ENCODE measurements at places on chromosomes 3 and 15. TPM values are rescaled to one million over a fixed set of nuclear protein-coding genes. Genes with fewer than 3 reads are reported as not detected.

ISLR gene
- 157 TPM for total RNA-seq

ILDR1 gene
- total RNA-seq: not detected

DNAH12 gene
- under 0.01 TPM for total RNA-seq

BOC gene
- total RNA-seq: 8.7 TPM

PAK6 gene
- total RNA-seq: not detected

ZNF592 gene
- 3.1 TPM for total RNA-seq

MST1 gene
- total RNA-seq: 6.0 TPM

ATP10A gene
- 10.4 TPM for total RNA-seq

SERINC4 gene
- total RNA-seq: 0.09 TPM

ADCY5 gene
- 0.46 TPM for total RNA-seq

PARP15 gene
- total RNA-seq: 0.14 TPM

MKRN3 gene
- total RNA-seq: 1.4 TPM

RBPMS2 gene
- not detected for total RNA-seq

SAMD7 gene
- total RNA-seq: not detected

IL17RD gene
- 1.1 TPM for total RNA-seq

ABI3BP gene
- total RNA-seq: 1.3 TPM

BCHE gene
- total RNA-seq: 0.28 TPM

DPPA2 gene
- not detected for total RNA-seq

CCDC174 gene
- total RNA-seq: 8.1 TPM

GOLGA8R gene
- total RNA-seq: 2.1 TPM

ZMYND10 gene
- 0.28 TPM for total RNA-seq

ATP13A5 gene
- total RNA-seq: not detected

PIERCE2 gene
- 1.8 TPM for total RNA-seq

LYSMD2 gene
- 5.3 TPM for total RNA-seq

NPAP1 gene
- total RNA-seq: not detected

ZWILCH gene
- 4.1 TPM for total RNA-seq

ARNT2 gene
- 7.0 TPM for total RNA-seq

PLA2G4E gene
- not detected for total RNA-seq

SV2B gene
- under 0.01 TPM for total RNA-seq

TP53BP1 gene
- total RNA-seq: 83.6 TPM

KIF23 gene
- 9.7 TPM for total RNA-seq

ASB14 gene
- total RNA-seq: not detected

CLEC3B gene
- total RNA-seq: 2.0 TPM

VEPH1 gene
- 98.0 TPM for total RNA-seq

All from smooth muscle cell of bladder (primary cell).